ENCODE measurements at places on chromosomes 11 and 22. TPM values are rescaled to one million over a fixed set of nuclear protein-coding genes. Genes with fewer than 3 reads are reported as not detected.

DNA sequence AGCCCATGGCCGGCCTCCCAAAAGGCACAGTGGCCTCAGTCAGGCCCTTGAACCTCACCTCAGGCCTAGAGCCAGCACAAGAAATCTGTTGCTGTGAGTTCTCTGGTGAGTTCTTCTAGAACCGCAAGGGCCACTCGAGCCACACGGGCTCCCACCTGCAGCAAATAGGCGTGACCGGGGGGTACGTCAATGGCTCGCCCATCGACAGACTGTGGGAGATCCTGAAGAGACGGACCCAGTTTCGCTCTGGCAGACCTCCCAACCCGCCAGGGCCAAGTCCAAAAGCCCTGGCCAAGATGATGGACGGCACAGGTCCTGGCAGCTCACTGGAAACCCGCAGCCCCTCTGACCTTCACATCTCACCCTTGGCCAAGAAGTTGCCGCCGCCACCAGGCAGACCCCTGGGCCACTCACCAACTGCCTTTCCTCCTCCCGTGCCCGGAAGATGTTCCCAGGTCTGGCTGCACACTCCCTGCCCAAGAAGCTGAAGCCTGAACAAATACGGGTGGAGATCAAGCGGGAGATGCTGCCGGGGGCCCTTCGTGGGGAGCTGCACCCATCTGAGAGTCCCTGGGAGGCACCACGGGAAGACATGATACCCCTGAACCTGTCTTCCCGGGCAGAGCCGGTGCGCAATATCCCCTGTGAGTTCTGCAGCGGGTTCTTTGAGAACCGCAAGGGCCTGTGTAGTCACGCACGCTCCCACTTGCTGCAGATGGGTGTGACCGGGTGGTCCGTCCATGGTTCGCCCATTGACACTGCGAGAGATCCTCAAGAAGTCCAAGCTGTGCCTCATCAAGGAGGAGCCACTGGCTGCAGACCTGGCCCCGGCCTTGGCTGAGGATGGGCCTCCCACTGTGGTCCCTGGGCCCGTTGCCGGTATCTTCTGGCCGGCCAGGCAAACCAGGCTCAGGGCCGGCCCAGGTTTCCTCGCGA is 544.2 kb upstream of the CCDC179 start:
- peak; percentile 83 for DNase-seq

GRCh38 chr22:50701428-50702154 is 29.0 kb downstream of the SHANK3 start:
- no peak for DNase-seq

GRCh38 chr11:83008581-83008923 is 63.1 kb downstream of the RAB30 start:
- DNase-seq, result no peak

DNA sequence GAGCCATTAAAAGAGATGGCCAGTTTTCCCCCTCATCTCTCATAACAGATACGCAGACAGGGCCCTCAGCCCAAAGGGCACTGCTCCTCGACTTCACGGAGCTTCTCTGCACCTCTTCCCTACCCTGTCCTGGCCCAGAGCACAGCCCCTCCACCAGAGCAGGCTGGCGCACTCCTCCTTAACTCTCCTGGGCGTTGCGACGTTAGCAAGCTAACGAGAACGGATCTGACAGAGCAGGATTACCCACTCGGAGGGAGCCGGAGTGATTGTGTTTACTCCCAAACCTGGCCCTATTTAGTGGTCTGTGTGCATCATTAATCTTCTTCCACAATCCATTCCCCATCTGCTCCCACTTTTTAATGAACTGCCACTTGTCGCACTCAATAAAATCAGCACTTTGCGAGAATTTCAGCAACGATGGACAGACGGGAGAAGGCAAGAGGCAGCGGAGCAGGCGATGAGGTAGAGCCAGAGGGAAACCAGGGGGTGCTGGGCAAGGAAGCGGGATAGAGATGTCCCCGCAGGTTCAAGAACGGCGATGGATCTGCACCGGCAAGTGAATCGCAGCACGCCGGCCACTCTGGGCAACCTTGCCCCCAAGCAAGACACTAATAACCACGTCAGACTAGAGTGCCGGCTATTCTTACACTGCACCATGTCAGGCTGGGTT is 159.4 kb downstream of the BUD13 start:
- DNase-seq, result peak; percentile 81

- peak; percentile 53 for DNase-seq
These were observed 5.2 kb downstream of the PACS1 start for GRCh38 chr11:66075273-66075672.

DNA sequence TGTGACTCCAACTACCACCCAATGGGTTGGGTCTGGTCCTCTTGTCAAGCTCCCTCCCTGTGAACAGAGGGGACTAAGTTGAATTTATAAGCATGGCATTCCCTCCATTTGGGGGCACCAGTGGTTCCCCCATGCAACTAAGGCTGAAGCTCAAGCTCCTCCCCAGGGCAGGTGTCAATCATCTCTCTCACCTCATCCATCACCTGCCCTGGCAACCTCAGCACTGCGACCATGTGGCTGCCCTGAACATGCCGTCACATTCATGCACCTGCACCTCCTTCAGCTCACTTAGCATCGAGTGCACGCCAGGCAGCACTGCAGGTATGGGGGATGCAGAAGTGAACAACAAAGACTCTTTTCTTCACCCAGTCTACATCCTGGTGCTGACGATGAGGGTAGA is 799.3 kb downstream of the TBC1D22A start:
- peak; percentile 44 for DNase-seq

Gene GLYATL2
- 0.24 TPM for total RNA-seq

Gene IGSF9B
- 3.8 TPM for total RNA-seq

Gene ADORA2A
- 3.5 TPM for total RNA-seq

Gene OR51I1
- not detected for total RNA-seq

Gene C2CD2L
- 10.9 TPM for total RNA-seq
